ENCODE measurements at places on chromosomes 3 and 15. TPM values are rescaled to one million over a fixed set of nuclear protein-coding genes. Genes with fewer than 3 reads are reported as not detected.

GRCh38 chr3:30004481-30004880 lies 601.9 kb upstream of the TGFBR2 start:
- no peak for DNase-seq

DNA sequence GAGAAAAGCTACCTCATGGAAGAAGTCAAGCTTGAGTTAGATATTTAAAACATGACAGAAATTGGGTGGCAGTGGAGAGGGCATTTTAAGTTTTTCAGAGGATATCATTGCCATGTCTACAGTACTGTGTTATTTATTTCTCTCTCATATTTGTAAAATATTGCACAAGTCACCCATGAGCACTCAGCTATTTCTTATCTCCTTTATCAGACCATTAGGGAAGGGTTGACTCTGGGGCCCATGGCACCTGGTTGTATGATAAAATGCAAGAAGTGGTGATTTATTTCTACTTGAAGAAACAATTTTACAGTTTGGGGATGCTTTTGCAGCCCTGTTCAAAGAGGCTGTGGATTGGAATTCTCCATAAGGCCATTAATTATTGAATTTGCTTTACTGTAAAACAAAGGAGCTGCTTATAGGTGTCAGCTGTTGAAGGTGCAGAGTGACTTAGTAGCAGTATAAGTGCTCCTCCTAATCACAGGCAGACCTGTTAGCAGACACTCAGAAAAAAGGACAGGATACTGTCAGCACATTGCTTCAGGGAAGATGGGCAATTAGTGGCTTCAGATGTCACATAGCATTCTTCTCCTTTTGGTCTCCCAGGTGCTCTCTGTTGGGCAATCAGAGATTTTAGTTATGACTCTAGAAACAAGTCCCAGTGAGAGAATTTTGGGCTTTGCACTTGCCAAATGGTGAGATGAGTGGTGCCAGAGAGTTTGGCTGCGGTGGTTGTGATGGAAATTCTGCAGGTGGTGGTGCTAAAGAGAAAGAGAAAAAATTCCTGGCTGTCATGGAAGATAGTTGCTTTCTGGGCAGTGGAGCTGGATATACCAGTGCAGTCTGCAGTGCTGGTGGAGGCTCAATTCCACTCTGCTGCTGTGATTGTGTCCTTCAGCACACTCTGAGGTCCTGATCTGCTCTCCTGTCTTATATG lies 129.7 kb upstream of the ROPN1 start:
- DNase-seq = no peak

DNA sequence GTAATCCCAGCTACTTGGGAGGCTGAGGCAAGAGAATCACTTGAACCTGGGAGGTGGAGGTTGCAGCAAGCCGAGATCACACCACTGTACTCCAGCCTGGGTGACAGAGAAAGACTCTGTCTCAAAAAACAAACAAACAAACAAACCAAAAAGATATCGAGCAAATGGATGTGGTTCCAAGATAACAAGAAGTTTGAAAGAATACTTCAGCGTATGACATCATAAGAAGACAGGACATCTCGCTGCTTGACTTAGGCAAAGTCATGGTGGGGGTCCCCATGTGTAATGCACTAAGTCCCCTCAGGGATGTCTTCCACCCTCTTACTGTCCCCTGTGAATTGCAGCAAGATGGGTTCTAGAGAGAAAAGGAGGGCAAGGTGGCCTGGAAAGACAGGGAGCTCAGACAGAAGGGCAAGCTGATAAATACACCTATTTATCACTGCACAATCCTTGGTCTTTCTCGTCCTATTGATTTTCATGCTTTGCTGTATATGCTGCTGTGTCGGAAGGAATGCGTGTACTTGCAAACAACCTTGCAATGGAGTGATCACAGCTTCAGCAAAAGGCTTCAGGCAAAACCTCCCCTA lies 115.0 kb downstream of the BDH1 start:
- DNase-seq = no peak

DNA sequence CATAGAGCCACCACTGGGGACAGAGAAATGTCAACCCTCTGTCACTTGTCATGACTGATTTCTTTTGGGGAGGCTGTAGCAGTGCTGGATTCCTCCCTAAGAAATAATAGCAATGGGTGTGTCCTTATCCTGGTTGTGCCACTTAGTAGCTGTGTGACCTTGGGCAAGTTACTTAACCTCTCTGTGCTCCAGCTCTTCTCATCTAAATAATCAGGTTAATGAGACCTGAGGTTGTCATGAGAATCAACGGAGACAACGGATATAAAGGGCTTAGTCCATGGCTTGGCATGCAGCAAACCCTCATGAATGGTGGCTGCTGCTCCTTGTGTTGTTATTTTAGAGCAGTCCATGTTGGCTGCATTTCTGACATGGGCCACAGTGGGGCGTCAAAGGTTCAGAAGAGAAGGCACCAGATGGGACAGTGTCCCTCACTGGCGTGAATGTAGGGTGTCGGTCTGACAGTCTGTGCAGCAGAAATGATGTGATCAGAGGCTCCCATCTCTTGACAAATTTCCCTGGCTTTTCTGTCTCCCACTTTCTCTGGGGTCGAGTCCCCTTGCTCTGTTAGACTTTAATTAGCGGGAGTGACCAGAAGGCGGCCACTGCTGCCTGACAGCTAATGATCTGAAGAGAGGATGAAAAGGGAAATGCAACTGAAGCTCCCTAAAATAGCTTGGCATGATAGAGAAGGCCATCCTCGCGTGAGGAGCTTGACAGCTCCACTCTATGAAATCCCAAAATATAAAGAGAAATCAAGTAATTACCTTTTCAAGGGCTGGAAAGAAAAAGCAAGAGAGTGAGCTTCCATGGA lies 209.4 kb downstream of the CADPS start:
- no peak for DNase-seq

GRCh38 chr15:65082303-65082953 lies 5.9 kb downstream of the KBTBD13 start:
- peak; percentile 12 for DNase-seq

DNA sequence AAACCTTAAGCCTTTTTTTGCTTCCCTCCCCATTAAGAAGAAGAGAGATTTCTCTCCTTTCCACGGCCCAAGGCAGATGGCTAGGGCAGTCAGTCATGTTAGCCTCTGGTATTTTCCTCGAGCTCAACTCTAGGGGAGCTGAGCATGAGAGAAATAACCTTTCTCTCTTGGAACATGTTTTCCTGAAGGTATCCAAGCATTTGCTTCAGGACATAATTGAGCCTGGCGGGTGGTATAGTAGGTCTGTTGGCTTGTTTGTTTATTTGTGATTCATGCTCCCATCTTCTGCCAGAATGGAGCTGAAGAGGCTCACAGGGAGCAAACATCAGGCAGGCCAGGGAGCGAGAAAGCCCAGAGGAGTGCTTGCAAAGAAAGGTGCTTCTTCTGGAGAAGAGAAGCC lies 102.5 kb downstream of the MESD start:
- no peak for DNase-seq

- DNase-seq = no peak
These were observed 20.6 kb downstream of the CMTM6 start for GRCh38 chr3:32481791-32482631.

The ARGFX gene
- not detected for total RNA-seq

DNA sequence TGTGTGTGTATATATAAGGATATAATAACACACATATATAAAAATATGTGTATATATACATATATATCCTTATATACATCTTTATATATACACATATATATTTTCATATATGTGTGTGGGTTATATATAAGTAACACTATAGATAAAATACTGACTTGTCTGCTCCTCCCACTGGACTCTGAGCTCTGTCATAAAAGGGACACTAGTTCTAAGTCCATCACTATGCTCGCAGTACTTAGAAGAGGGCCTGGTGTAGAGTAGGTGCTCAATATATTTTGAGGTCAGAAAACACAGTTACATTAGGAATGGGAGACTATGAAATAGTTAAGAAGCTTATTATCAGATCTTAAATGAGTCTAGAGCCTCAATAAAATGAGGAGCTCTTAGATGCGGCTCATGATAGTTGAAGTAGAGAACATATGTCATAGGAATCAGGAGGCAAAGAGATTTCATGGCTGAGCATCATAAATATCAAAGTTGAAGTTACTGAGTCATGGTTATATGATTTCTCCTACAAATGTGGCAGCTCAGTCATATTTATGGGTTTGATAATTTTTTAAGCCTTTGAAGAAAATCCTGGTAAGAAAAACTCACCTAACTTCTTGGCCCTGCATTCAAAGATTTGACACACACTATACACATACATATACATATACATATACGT lies 371.2 kb upstream of the THBS1 start:
- no peak for DNase-seq

DNA sequence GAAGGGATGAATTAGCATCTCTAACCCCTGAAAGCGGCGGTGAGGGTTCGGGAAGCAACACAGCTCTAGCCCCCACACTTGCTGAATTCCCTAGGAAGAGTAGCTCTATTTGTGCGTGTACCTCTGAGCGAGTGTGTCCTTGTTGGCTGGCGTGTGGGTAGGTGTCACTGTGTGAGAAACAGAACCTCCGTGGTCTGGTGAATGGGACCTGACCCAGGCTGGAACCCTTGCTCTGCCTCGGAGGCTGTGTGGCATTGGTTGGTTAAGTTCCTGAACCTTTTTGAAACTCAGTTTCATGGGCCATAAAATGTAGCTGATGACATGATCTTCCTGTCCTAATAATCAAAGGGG lies 414 bp upstream of the TMEM115 start:
- DNase-seq = no peak

The DTWD1 gene
- 29.9 TPM for total RNA-seq

The ABHD5 gene
- 6.2 TPM for total RNA-seq

The NT5DC2 gene
- total RNA-seq = 5.5 TPM

The MUC4 gene
- total RNA-seq = not detected

The PLAAT1 gene
- total RNA-seq = not detected

The GP9 gene
- total RNA-seq = not detected

The HRG gene
- not detected for total RNA-seq

DNA sequence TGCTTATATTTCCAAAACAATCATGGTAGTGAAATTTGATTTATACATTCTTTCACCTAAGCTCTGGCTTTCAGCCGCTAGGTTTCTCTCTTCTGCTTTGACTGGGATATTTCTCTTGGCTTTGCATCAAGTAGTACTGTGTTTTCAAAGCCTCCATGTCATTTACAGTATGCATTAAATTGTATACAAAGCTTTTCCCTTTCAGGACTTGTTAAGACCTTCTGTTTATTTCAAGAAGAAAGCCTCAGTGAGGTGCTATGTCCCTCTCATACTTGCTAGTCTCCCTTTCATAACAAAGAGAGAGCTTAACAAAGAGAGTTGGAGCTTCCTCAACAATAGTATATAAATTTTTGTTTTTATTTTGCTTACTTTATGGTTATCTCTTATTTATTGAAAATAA lies 84.2 kb upstream of the SLC25A26 start:
- no peak for DNase-seq

The WDR93 gene
- total RNA-seq = not detected
